Mammary epithelial cell (primary cell): ENCODE measurements at places on chromosomes 4 and X. TPM values are rescaled to one million over a fixed set of nuclear protein-coding genes. Genes with fewer than 3 reads are reported as not detected.

DNA sequence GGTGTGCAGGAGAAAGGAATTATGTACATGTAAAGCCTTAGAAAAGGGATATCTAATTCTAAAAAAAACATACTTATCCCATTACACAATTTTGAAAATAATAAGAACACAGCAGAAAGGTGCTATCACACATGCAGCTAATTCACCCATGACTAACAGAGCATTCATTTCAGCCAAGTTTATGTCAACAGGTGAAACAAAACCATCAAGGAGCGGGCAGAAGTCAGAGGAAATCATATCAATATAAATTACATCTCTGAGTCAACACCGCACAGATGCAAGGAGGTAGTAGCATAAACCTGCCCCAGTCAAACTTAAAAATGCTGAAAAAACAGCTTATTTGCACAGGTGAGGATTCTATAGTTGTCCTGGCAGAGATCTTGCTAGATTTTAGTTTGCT lies 197.9 kb downstream of the PRDM5 start:
- no peak for DNase-seq

Gene CDS1
- total RNA-seq: 29.8 TPM

Gene ITIH6
- not detected for total RNA-seq

Gene CSAG1
- not detected in 2 replicates for total RNA-seq

DNA sequence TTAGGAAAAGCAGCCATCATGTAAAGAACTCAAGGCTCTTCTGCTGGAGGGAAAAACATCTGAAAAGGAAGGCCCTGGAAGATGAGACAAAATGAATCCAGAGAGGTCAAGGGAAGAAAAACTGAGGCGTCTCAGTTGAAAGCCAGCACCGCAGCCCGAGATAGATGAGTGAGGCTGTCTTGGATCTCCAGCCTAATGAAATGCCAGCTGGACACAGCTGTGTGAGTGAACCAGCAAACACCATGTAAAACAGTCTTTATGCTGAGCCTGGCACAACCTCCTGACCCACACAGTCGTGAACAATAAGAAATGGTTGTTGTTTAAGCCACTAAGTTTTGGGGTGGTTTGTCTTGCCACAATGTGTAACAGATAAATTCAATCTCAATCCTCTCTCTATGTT lies 48.6 kb upstream of the RASL11B start:
- no peak for DNase-seq

Gene ZNF595
- total RNA-seq: 13.3 TPM

Gene PDGFRA
- total RNA-seq: 0.27 and 0.33 TPM in 2 replicates

Gene SLITRK4
- not detected for total RNA-seq

DNA sequence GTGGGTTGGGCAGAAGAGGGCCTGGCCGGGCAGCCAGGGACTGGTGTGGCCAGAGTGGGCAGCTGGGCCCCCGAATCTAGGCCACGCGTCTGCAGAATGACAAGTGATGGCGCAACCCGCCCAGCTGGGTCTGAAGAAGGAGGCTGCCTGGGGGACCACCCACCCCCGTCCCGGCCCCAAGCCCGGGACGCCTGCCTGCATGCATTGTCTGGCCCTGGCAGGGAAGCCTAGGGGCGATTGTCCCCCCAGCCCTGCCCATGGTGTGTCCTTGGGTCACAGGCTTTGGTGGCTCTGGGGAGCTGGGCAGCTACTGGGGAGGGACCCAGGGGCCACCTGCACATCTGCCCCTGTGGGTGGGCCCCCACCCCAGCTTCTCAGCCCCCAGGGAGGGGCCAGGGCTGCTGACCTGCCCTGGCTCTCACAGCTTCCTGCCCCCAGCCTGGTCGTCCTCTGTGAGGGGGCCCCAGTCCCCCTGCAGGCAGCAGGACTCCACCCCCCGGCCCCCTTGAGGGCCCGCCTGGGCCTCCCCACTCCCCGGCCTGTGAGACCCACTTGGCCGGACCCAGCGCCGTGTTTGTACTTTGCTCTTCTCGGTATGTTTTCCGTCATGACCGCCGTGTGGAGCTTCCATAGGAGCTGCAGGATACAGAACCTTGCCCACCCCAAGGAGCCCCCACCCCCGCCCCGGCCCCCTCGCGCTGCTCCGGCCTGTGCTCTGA lies 4.9 kb downstream of the FGFR3 start:
- DNase-seq: no peak

Gene NHS
- total RNA-seq: 12.5 and 13.9 TPM in 2 replicates

GRCh38 chr4:36917413-36917812 lies 327.1 kb upstream of the NWD2 start:
- DNase-seq: no peak

- no peak for DNase-seq
Observed at GRCh38 chr4:117893207-117893606, 141.1 kb upstream of the NDST3 start.

- DNase-seq: no peak
Observed at GRCh38 chr4:115121351-115122043, 8.1 kb upstream of the NDST4 start.

Gene FATE1
- total RNA-seq: not detected

Gene ATOH1
- total RNA-seq: not detected

- DNase-seq: no peak
Observed at GRCh38 chrX:150712619-150713018, 19.4 kb downstream of the MTMR1 start.

GRCh38 chr4:7499661-7500060 lies 64.9 kb upstream of the PSAPL1 start:
- no peak for DNase-seq

DNA sequence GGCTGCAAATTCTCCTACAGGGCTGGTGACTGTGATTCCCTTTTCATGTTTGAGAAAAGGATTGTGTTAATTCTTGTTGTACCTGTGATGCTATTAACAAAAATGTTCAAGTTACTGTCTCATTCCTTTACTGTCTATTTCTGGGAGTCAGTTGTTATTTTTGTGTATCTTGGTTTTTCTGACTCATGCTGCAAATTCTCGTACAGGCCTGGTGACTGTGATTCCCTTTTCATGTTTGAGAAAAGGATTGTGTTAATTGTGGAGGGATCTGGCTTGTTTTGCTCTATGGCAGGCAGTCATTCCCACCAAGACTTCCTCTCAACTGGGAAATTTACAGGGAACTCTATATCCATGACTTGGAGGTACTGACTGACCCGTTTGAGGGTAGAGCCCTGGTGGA lies 693.4 kb upstream of the INTU start:
- DNase-seq: peak; percentile 69

DNA sequence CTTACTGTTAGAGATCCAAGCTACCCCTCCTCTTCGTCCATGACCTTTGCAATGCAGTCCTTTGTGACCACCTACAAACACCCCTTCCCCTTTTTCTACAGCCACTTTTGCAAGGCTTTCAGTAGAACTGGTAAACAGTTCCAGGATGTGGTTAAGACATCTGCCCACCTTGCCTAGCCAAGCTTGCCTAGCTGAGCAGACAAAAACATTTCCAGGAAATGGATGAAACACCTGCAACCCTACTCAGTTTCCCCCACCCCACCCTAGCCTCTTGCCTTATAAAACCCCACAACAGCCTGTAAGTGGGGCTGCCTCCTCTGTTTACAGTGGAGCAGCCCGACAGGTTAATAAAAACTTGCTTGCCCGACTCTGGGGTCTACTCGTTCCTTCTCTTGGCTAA lies 133.8 kb downstream of the ZC4H2 start:
- DNase-seq: no peak

- DNase-seq: no peak
Observed at GRCh38 chr4:184822356-184822755, 3.4 kb downstream of the ACSL1 start.

GRCh38 chr4:57370691-57371090 lies 260.5 kb upstream of the IGFBP7 start:
- DNase-seq: no peak

- no peak for DNase-seq
Observed at GRCh38 chrX:9535101-9535500, 70.2 kb downstream of the TBL1X start.

Gene EMCN
- total RNA-seq: not detected in 2 replicates
